GM04504 (cell line): ENCODE measurements at places on chromosomes 2 and 18.

GRCh38 chr2:1987379-1987778 lies 243.1 kb upstream of the PXDN start:
- DNase-seq, result no peak

DNA sequence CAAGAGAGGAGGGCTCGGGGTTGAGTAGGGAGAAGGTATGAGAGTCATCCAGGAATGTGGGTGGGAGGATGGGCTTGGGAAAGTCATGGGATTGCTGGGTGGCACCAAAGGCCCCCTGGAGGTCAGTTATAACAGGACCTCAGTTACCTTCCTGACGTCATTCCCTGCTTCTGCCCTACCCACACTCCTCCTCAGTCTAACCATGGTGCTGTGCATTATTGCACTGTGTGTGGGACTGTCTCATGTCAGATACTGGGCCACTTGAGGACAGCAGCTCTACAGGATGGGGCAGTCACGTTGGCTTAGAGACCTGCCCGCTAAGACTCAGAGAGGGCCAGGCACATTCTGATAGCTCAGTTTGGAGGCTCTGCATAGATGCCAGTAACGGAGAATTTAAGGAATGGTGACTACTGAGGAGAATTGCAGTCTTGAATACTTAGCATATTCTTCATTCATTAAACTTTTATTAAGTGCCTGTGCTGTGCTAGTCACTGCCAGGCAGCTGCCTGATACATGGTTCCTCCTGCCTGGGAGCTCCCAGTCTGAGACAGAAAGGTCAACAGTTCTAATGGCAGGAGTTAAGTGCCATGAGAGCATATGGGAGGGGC lies 90.5 kb downstream of the LAMA3 start:
- DNase-seq, result peak; percentile 6

GRCh38 chr2:99520813-99521212 lies 31.0 kb upstream of the REV1 start:
- no peak for DNase-seq

- no peak for DNase-seq
Observed at GRCh38 chr18:25883091-25883490, 207.3 kb downstream of the SS18 start.

DNA sequence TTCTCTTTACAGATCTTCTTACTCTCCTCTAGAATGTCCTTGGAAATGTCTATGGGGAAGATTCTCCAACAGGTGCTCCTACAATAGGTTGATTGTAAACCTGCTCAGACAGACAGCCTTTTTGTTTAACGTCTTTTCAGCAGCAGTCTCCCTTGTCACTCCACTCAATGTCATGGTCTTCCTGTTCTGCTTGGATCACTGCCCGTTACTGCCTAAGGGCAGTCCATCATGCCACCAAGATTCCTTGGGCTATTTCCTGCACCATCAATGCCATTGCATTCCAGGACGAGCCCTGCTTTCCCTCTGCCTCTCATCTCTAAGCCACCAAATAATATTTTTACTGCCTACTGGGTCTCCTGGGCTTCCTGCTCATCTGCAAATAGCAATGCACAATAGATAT lies 97.4 kb upstream of the GALNT5 start:
- DNase-seq, result no peak

- DNase-seq, result no peak
Observed at GRCh38 chr2:181851726-181852125, 39.8 kb upstream of the ITPRID2 start.

DNA sequence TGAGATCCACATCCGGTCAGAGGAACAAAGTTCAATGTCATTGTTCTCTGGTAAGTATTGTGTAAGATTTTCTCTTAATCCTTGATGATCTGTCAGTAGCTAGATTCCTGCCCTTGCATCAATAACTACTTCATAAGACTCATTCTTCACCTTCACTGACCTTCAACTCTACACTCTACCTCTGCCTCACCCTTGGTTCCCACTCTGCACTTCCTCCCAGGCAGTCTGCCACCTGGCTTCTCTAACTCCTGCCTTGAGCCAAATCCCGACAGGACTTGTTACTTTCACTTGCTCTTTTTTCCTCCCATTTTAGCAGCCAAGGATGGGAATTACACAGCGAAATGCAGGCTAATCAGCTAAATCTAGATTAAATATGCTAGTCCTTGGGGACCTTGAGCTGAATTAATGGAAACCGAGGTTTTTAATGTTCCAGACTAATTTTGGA lies 190.7 kb downstream of the DLGAP1 start:
- no peak for DNase-seq

GRCh38 chr2:41966920-41967319 lies 80.9 kb upstream of the PKDCC start:
- DNase-seq, result peak; percentile 40

- DNase-seq, result peak; percentile 80
Observed at GRCh38 chr2:75602724-75603342, 42.1 kb upstream of the EVA1A start.

- no peak for DNase-seq
Observed at GRCh38 chr2:20976527-20976926, 67.3 kb downstream of the APOB start.

- DNase-seq, result no peak
Observed at GRCh38 chr2:128391679-128392078, 73.0 kb upstream of the HS6ST1 start.

DNA sequence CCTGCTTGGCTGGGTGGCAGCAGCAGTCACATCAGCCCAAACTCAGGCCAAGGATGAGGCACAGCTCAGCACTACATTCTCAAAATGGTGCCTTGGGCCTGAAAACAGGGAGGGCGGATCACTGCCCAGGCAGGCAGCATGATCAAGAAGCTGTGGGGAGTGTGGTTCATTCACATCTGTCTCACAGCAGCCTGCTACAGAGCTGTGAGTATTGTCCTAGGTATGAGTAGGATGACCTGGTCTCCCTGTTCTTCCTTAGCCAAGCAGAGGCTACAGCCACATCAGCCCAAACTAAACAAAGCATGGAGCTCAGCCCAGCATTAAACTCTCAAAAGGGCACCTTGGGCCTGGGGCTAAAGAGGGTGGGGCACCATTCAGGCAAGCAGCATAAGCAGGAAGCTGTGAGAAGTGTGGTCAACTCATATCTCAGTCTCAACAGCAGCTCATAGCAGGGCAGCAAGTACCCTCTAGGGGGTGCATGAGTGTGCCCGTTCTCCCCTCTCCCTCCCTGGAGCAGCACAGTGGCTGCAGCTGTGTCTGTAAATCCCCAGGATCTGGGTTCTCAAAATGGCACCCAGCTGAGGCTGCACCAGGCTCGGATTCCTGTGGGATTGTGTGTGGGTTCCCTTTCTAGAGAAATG lies 139.6 kb downstream of the TRABD2A start:
- no peak for DNase-seq

DNA sequence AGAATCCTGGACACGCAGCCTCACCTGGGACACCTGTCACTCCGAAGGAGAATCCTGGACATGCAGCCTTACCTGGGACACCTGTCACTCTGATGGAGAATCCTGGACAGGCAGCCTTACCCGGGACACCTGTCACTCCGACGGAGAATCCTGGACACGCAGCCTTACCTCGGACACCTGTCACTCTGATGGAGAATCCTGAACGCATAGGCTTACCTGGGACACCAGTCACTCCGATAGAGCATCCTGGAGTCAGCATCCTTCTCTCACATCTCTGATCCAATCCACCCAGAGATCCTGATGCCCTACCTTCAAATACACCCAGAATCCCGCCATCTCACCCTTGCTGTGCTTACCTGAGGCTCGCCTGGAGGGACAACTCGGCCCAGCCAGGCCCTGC lies 154.9 kb downstream of the NDUFA10 start:
- DNase-seq, result no peak

DNA sequence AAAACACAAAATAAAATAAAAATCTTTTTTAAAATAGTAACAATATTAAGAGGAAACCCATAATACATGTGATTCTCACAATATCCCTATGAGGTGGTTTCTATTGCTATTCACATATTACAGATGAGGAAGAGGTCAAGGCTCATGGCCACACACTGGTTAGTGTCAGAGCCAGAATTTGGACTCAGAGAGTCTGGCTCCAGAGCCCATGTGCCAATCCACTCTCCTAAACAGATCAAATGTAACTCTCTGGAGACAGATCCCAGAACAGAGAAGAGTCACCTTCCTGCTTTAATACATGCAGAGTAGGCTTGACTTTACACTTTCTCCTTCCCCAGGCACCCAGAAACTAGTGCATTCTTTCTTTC lies 10.1 kb upstream of the SLC11A1 start:
- no peak for DNase-seq

- DNase-seq, result no peak
Observed at GRCh38 chr2:100104718-100105677, 37.4 kb downstream of the AFF3 start.

DNA sequence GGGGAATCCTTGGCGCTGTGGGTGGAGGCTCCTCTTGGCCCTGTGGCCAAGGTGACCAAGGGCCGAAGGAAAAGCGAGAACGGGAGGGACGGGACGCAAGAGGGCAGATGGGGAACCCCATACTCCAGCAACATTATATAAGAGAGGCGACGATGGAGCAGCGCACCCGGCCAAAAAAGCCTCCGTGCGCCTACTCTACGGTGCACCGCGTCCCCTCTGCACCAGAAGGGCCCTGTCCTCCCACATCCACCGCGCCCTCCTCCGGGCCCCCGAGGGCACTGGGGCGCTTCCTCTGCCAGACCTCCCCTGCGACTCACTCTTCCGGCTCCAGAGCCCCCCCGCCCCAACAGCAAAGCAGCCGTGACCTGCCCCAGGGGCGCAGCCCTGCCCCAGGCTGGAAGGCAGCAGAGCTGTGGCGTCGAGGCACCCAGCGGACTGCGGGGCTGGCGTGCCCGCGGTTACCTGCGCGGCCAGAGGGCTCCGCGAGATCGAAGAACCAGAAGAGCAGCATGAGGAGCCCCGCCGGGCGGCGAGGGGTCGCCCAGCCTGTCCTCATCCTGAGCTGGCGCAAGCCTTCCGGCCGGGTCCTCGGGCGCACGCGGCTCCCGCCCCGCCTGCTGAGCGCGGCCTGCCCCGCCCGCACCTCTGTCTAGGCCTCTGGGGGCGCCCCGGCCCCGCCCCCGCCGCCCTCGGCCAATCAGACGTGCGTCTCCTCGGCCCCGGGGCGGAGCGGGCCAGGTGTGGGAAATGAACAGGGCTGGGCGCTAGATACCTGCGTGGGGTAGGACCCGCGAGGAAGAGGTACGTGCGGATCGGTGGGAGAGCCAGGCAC lies 106.3 kb upstream of the CD302 start:
- DNase-seq, result no peak
